ENCODE measurements at places on chromosomes 7 and 10. TPM values are rescaled to one million over a fixed set of nuclear protein-coding genes. Genes with fewer than 3 reads are reported as not detected.
A peak's percentile ranks its signal among the peaks of the same experiment; 100 is the strongest.

- peaks cover 33% of the 10 kb centered on the region for H3K36me3 ChIP-seq
- no peak for DNase-seq
- no peaks in the 10 kb centered on the region for H3K27me3 ChIP-seq
- H3K27ac ChIP-seq, result peak overlapping the region; percentile 89
- H3K4me1 ChIP-seq, result peaks cover 54% of the 10 kb centered on the region
- peak overlapping the region; percentile 82 for H3K4me3 ChIP-seq
Measured at GRCh38 chr10:103452506-103453230, 498 bp upstream of the CALHM2 start.

- DNase-seq, result no peak
- no peak overlapping the region for H3K27ac ChIP-seq
- no peak overlapping the region for H3K4me3 ChIP-seq
- H3K36me3 ChIP-seq, result peaks cover 3% of the 10 kb centered on the region
- peaks cover 21% of the 10 kb centered on the region for H3K4me1 ChIP-seq
- no peaks in the 10 kb centered on the region for H3K27me3 ChIP-seq
Measured at GRCh38 chr10:17128261-17128660, 1.4 kb downstream of the CUBN start.

GRCh38 chr10:9357471-9357870, 1303.0 kb downstream of the GATA3 start:
- H3K27ac ChIP-seq, result no peak overlapping the region
- no peak for DNase-seq
- H3K36me3 ChIP-seq, result no peaks in the 10 kb centered on the region
- no peaks in the 10 kb centered on the region for H3K27me3 ChIP-seq
- H3K4me1 ChIP-seq, result no peaks in the 10 kb centered on the region
- H3K4me3 ChIP-seq, result no peak overlapping the region

DNA sequence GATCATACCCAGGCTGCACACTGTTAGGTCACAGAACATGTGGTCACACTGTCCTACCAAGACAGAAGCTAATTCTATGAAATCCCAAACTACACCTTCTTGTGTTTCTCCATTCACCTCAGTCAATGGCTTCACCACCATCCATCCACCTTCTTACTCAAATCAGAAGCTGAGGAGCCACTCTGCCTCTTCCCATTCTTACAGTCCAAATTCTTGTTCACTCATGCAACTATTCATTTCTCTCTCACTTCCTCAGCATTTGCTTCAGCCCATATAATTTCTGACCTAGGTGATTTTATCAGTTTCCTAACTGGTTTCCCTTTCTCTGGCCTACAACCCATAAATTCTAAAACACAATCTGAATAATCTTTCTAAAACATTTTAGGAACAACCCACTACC, 229.2 kb downstream of the LRRN3 start:
- H3K27me3 ChIP-seq, result no peaks in the 10 kb centered on the region
- peaks cover 10% of the 10 kb centered on the region for H3K4me1 ChIP-seq
- no peak overlapping the region for H3K27ac ChIP-seq
- peaks cover 3% of the 10 kb centered on the region for H3K36me3 ChIP-seq

GRCh38 chr7:116630932-116631671, 40.9 kb upstream of the MET start:
- H3K4me3 ChIP-seq, result no peak overlapping the region
- peaks cover 12% of the 10 kb centered on the region for H3K27me3 ChIP-seq
- H3K4me1 ChIP-seq, result peaks cover 4% of the 10 kb centered on the region
- H3K27ac ChIP-seq, result no peak overlapping the region
- H3K36me3 ChIP-seq, result no peaks in the 10 kb centered on the region
- no peak for DNase-seq

DNA sequence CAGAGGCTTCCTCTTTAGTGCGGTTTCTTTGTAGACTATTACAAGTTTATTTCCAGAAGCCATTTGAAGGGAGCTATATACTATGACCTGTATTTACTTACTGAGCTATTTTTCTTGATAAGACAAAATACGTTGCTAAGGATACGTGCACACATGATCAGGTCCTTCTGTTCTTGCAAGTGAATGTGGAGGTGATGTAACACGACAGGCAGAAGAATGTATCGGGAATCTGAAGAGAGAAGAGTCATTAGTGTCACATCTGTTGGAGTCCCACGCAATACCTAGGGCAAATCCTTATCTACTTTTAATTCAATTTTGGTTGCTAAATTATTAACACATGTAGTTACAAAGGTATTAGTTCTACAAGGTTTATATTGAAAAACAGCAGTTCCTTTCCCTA, 284.6 kb upstream of the IMMP2L start:
- H3K4me1 ChIP-seq, result no peaks in the 10 kb centered on the region
- peaks cover 2% of the 10 kb centered on the region for H3K27me3 ChIP-seq
- H3K36me3 ChIP-seq, result no peaks in the 10 kb centered on the region
- no peak overlapping the region for H3K27ac ChIP-seq
- no peak overlapping the region for H3K4me3 ChIP-seq

- H3K4me1 ChIP-seq, result peaks cover 3% of the 10 kb centered on the region
- peaks cover 71% of the 10 kb centered on the region for H3K27me3 ChIP-seq
- H3K27ac ChIP-seq, result no peak overlapping the region
- H3K36me3 ChIP-seq, result no peaks in the 10 kb centered on the region
- DNase-seq, result no peak
Measured at GRCh38 chr10:122164023-122164601, 107.0 kb upstream of the BTBD16 start.

GRCh38 chr7:50543776-50544442, 21.3 kb downstream of the DDC start:
- H3K36me3 ChIP-seq, result no peaks in the 10 kb centered on the region
- H3K27ac ChIP-seq, result no peak overlapping the region
- DNase-seq, result no peak
- no peak overlapping the region for H3K4me3 ChIP-seq
- H3K27me3 ChIP-seq, result peaks cover 5% of the 10 kb centered on the region

DNA sequence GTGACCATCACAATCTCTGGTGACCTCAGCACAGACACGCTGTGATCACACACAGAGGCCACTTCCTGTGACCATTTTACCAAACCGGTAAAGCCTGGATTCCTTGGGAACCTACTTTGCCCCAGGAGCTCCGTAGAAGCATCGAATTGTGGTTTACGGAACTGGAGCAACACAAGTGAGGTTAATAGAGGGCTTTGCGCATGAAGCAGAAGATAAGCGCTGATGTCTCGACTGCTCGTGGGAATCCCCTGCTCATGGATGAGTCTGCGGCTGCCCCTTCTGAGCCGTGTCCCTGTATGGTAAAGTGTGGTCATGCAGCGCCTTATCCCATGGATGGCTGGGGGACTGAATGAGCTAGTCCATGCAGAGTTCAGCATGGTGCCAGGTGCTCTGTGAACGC, 53.6 kb downstream of the VIPR2 start:
- H3K27me3 ChIP-seq, result no peaks in the 10 kb centered on the region
- no peak overlapping the region for H3K4me3 ChIP-seq
- no peak for DNase-seq
- H3K4me1 ChIP-seq, result no peaks in the 10 kb centered on the region

DNA sequence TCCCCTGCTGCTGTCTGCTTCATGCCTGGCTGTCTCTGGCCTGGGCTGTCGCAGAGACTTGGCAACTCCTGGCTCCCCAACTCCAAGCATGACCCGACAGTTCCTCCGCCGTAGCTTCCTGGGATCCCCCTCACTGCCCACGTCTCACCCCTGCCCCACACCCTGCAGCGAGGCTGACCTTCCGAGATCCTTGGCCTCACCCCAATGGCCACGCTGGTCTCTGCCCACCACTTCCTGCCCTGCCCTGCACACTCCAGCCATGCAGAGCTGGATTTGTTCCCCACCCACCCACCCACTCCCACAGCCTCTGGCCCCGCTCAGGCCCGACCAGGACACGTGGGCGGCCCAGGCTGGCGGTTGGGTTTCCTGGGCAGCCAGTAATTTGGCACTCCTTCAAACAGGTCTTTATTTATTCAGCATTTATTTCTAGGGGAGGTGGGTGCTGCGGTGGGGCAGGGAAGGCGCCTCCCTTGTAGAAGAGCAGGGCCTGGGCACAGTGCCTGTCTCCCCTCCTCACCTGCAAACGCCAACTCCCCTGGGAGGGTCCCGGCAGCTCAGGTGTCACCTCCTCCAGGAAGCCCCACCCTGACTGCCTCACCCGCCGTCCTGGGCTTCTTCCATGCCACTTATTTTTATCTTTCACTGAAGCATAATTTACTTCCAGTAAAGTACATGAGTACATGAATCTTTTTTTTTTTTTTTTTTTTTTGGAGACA, 25.5 kb downstream of the GTF2IRD1 start:
- peaks cover 14% of the 10 kb centered on the region for H3K27me3 ChIP-seq
- H3K27ac ChIP-seq, result no peak overlapping the region
- no peaks in the 10 kb centered on the region for H3K36me3 ChIP-seq
- no peak overlapping the region for H3K4me3 ChIP-seq
- no peaks in the 10 kb centered on the region for H3K4me1 ChIP-seq
- DNase-seq, result no peak

- H3K4me1 ChIP-seq, result peaks cover 63% of the 10 kb centered on the region
- H3K4me3 ChIP-seq, result peak overlapping the region; percentile 77
- no peak for DNase-seq
- peak overlapping the region; percentile 94 for H3K27ac ChIP-seq
- peaks cover 21% of the 10 kb centered on the region for H3K36me3 ChIP-seq
- H3K27me3 ChIP-seq, result no peaks in the 10 kb centered on the region
Measured at GRCh38 chr10:119537953-119538630, 4.4 kb downstream of the RGS10 start.

DNA sequence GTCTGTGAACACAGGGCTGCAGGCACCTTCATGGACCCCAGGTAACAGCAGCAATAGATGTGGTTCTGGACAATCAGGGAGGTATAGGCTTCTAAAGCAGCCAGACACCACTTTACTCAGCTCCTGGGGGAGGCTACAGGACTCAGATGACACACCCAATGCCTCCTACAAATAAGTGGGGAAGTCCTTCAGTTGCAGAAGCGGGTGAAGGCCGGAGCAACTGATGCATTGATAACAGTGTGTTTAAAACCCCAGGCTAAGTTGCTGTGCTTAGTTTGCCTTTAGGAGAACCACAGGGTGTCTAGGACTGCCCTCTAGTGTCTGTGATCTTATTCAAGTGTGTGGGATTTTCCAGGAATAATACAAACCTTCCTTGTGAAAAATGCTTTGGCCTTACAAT, 5.9 kb upstream of the ITGA8 start:
- DNase-seq, result no peak
- H3K27ac ChIP-seq, result no peak overlapping the region
- H3K4me3 ChIP-seq, result no peak overlapping the region
- H3K36me3 ChIP-seq, result no peaks in the 10 kb centered on the region
- peaks cover 19% of the 10 kb centered on the region for H3K27me3 ChIP-seq

DNA sequence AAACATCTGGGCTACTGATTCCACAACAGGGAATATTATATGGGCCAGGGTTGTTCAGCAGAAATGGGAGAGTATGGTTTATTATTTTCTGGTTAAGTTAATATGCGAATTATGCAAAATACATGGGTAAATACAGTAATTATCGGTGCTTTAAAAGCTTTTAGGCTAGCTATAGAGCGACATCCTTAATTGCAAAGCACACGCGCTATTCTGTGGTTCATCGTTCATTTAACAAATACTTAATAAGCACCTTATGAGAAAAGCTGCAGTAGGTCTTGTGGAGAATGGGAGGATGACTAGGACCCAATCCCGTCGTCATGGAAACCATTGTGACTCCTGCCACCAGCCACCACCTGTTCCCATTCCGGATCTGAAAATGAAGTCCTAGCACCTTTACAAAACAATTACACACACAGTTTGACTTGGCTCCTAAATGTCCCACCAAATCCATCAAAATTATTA, 623 bp upstream of the CEP41 start:
- no peaks in the 10 kb centered on the region for H3K27me3 ChIP-seq
- H3K4me3 ChIP-seq, result peak overlapping the region; percentile 96
- H3K36me3 ChIP-seq, result peaks cover 13% of the 10 kb centered on the region
- H3K4me1 ChIP-seq, result peaks cover 52% of the 10 kb centered on the region

GRCh38 chr10:75782463-75783248, 351.2 kb downstream of the LRMDA start:
- no peaks in the 10 kb centered on the region for H3K36me3 ChIP-seq
- no peak overlapping the region for H3K4me3 ChIP-seq
- no peaks in the 10 kb centered on the region for H3K4me1 ChIP-seq
- DNase-seq, result no peak

DNA sequence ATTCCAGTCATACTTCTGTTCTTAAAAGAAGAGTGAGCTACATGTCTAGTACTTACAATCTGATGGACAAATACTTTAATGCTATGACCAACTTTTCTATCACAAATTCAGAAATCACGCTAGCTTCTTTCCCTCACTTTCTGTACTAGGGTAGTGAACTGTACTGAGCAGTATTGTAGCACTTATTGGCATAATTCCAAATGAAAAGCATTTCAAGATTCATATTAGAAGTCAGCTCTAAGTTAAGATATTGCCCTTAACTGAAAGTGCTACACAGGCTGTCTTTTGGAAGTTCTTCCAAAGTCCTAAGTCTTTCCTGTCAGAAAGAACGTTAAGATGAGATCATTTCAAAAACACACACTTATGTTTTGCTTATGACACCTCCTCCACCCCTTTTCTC, 13.4 kb downstream of the P4HA1 start:
- peaks cover 18% of the 10 kb centered on the region for H3K4me1 ChIP-seq
- H3K36me3 ChIP-seq, result peaks cover 18% of the 10 kb centered on the region
- no peak overlapping the region for H3K27ac ChIP-seq
- H3K4me3 ChIP-seq, result no peak overlapping the region

GRCh38 chr10:3495281-3495680, 289.7 kb downstream of the KLF6 start:
- H3K4me1 ChIP-seq, result no peaks in the 10 kb centered on the region
- no peak overlapping the region for H3K4me3 ChIP-seq
- peaks cover 40% of the 10 kb centered on the region for H3K27me3 ChIP-seq
- no peak overlapping the region for H3K27ac ChIP-seq
- DNase-seq, result no peak

- H3K27ac ChIP-seq, result peak overlapping the region; percentile 99
- peak overlapping the region; percentile 88 for H3K4me3 ChIP-seq
- H3K27me3 ChIP-seq, result no peaks in the 10 kb centered on the region
- DNase-seq, result peak; percentile 93
- H3K4me1 ChIP-seq, result peaks cover 68% of the 10 kb centered on the region
Measured at GRCh38 chr10:69089638-69090599, 2.0 kb downstream of the SRGN start.

DNA sequence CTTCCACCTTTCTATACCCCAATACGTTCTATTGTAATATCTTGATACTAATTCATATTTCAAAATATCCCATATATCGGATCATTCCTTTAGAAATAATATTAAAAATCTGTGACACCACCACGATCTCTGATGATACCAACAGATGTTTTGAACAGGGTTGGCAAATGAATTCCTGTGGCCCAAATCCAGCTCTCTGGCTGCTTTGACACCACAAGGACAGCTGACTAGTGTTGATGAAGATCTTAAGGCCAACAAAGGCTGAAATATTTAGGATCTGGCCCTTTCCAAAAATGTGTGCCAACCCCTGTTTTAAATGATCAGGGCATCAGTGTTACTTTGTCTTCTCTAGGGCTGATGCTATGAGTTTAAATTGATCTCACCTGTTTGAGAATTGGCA, 380.7 kb upstream of the PFKP start:
- H3K27ac ChIP-seq, result no peak overlapping the region
- no peaks in the 10 kb centered on the region for H3K27me3 ChIP-seq
- H3K4me1 ChIP-seq, result no peaks in the 10 kb centered on the region
- H3K4me3 ChIP-seq, result no peak overlapping the region
- no peaks in the 10 kb centered on the region for H3K36me3 ChIP-seq

The VSTM2A gene
- not detected for total RNA-seq

The PON1 gene
- not detected for total RNA-seq

The C10orf62 gene
- total RNA-seq, result not detected

The IDI2 gene
- not detected for total RNA-seq

The SLC18A3 gene
- not detected for total RNA-seq

The OR2A42 gene
- total RNA-seq, result not detected

The ALOX5 gene
- 8.9 TPM for total RNA-seq

The FBXL13 gene
- not detected for total RNA-seq
